ENCODE measurements at places on chromosomes 13 and 19. TPM values are rescaled to one million over a fixed set of nuclear protein-coding genes. Genes with fewer than 3 reads are reported as not detected.

The ANKRD24 gene
- total RNA-seq: 0.17 TPM

The IZUMO1 gene
- total RNA-seq: not detected

The PSG7 gene
- total RNA-seq: not detected

The HDGFL2 gene
- total RNA-seq: 65.9 TPM

DNA sequence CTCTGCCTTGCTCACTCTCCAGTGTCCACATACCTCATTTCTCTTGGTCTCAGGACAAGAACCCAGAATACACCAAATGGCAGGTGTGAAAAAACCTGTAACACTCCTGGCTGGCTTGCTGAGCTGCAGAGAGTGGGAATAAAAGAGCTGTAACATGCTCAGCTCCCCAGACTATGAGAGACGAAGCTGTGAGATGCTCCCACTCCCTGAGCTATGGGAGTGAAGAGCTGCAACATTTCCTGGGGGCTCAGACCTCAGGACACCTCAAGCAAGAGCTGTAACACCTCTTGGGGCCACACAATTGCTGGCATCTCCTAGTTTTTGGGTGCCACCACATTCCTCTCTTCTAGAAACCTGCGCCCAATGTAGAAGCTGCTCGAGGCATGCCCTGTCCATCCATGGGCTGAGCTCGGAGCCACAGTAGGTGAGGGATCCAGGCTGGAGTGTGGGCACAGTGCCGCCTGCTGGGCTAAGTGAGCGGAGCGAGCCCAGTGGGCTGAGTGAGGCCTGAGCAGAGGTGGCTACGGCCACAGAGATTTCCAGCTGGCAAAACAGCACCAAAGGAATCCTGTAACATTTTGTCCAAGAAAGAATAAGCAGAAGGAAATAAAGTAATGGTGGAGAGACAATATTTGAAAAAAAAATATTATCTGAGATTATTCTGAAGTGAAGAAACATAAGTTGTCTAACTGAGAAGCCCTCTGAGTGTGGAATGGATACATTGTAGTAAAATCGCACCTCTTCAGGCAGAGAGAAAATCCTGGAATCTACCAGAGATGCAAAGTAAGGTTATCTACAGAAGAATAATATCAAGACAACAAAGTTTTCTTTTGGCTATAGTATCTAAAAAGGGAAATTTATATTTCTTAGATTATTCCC, 186.2 kb upstream of the PCDH9 start:
- peak; percentile 79 for DNase-seq

- DNase-seq: peak; percentile 92
These were observed 613.2 kb upstream of the KLF12 start for GRCh38 chr13:74747186-74747955.

DNA sequence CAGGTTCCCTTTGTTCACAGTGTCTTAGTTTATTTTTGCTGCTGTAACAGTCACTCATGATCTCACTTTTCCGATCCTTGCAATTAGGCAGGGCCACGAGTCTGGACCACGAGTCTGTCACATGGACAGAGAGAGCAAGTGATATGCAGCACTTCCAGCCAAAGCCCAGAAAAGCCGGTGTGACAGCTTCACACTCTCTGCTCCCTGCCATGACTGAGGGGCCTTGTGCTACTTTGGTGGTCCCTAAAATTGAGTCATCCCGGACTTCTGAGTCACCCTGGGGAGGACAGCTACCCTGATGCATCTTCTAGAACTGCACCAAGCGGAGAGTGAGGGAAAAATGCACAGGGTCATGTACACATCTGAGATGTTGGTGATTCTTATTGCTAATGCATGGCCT, 179.6 kb downstream of the EFNB2 start:
- DNase-seq: no peak

- DNase-seq: no peak
These were observed 33.4 kb downstream of the PEPD start for GRCh38 chr19:33487901-33488800.

DNA sequence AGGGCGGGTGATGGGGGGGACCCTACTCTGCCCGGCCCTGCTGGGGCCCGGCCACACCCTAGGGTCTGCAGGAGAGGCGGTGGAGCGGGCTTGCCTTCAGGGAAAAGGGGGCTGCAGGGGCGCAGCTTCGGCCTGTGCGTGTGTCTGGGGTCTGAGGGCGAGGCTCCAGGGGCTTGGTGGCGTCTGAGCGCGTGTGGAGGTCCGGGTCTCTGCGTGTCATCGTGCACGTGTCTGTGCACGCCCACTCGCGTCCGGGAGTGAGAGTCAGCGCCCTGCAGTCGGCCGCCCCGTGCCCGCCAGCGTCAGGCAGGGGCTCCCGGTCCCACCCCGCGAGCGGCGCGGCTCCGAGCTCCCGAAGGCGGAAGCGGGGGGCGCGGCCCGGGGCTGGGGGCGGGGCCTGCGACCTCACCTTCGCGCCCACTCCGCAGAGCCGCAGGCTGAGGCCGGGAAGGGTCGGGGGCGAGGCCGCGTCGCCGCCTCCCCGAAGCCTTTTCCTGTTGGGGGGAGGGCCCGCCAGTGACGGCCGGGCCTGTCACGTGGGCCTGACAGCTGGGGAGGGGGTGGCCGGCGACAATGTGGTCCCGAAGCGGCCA, at the start of gene ARHGAP45:
ARHGAP45 (plus strand) TSS at position 420 of the 593 bp plus-strand sequence. CDS start 239 bp downstream, outside the sequence.
- no peak for DNase-seq

- no peak for DNase-seq
These were observed 40.8 kb upstream of the CEACAM21 start for GRCh38 chr19:41535029-41535622.

DNA sequence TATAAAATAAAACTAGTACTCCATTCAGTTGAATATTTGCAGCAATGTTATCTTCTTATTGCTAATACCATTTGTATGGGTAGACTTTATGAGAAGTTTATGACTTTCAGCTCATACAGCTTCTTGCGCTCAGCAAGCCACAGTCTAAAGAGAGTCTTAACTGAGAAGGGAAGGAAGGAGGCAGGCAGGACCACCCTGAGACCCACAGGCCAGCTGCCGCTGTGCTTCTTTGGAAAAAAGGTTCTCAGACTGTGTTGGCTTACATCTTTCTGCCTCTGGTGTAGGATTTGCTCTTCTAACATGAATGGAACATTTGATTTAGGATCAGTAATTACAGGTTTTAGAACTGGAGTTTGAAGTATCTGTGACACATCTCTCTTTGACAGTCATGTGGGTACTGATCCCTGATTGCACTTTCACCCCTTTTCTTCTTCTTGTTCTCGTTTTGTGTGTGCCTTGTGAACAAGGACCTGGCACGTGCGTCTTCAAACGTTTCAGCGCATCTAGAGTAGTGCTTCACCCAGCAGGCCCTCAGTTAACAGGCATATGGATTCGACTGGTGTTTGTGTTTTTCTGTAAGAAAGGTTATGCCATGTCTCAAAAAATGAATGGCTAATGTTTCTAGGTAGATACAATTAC, 7.1 kb upstream of the GPR18 start:
- no peak for DNase-seq

DNA sequence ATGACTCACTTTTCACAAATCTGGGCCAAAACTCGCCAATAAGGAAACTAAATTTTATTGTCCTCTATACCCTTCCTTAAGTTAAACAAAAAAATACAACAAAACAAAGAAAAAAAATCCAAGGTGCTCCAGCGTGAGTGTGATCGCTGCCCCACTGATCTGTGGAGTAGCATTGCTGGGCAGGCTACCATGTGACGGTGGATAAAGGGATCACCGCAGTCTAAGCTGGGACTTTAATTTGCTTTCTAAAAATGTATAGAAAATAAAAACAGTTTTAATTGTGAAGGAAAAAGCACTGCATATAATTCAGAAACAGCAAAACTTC, 92.9 kb downstream of the FLT1 start:
- no peak for DNase-seq
